ENCODE measurements at places on chromosomes 16 and 17. TPM values are rescaled to one million over a fixed set of nuclear protein-coding genes. Genes with fewer than 3 reads are reported as not detected.

CHST6 gene
- 0.67 TPM for total RNA-seq

SLFN12 gene
- 5.9 TPM for total RNA-seq

EPN3 gene
- not detected for total RNA-seq

- ATAC-seq, result no peak
Measured at GRCh38 chr17:57424777-57425188, 168.5 kb downstream of the MSI2 start.

GRCh38 chr17:80847496-80848230 is 144.0 kb upstream of the CHMP6 start:
- ATAC-seq, result no peak

GRCh38 chr16:28478506-28479180 is 6.5 kb upstream of the NPIPB7 start:
- no peak for ATAC-seq

DNA sequence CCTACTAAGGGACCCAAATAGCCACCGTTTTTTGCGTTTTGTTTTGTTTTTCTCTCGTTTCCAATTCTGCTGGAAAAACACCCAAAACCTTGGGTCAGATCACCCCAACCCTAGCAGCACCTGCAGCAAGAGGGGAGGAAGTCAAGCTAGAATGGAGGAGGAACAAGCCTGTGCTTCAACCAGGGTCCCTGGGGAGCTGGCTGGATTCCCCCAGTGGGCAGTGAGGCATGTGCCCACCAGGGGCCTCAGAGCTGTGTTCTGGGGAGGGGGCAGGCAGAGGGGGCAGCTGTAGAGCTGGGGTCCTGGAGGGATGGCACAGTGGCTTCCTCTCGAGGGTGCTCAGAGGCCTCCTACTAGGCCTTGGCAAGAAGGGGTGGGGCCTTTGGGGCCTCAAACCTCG is 6.5 kb downstream of the CD79B start:
- no peak for ATAC-seq

GRCh38 chr16:85425074-85425662 is 188.0 kb upstream of the GSE1 start:
- ATAC-seq, result no peak
